ENCODE measurements at places on chromosomes 7 and 10.

DNA sequence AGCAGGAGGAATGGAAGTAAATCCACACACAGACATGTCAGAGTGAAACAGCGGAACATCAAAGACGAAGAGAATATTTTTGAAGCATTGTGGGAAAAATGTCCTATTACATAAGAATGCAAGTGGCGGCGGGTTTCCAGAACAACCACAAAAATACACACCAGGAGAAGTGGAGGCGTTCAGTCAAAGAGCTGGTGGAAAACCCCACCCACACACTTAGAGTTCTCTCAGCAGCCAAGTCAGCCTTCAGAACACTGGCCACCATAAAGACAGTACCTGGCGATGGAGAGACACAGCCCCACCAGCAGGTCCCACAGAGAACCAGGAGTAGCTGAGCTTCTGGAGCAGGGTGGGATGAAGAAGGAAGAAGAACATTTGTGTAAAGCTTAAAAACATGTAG lies 23.7 kb downstream of the NKX6-2 start:
- DNase-seq: no peak

DNA sequence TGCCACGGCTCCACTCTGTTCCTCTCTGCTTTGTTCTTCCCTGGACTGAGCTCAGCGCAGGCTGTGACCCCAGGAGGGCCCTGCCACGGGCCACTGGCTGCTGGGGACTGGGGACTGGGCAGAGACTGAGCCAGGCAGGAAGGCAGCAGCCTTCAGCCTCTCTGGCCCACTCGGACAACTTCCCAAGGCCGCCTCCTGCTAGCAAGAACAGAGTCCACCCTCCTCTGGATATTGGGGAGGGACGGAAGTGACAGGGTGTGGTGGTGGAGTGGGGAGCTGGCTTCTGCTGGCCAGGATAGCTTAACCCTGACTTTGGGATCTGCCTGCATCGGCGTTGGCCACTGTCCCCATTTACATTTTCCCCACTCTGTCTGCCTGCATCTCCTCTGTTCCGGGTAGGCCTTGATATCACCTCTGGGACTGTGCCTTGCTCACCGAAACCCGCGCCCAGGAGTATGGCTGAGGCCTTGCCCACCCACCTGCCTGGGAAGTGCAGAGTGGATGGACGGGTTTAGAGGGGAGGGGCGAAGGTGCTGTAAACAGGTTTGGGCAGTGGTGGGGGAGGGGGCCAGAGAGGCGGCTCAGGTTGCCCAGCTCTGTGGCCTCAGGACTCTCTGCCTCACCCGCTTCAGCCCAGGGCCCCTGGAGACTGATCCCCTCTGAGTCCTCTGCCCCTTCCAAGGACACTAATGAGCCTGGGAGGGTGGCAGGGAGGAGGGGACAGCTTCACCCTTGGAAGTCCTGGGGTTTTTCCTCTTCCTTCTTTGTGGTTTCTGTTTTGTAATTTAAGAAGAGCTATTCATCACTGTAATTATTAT lies 1.2 kb downstream of the CLDN4 start:
- no peak for DNase-seq

DNA sequence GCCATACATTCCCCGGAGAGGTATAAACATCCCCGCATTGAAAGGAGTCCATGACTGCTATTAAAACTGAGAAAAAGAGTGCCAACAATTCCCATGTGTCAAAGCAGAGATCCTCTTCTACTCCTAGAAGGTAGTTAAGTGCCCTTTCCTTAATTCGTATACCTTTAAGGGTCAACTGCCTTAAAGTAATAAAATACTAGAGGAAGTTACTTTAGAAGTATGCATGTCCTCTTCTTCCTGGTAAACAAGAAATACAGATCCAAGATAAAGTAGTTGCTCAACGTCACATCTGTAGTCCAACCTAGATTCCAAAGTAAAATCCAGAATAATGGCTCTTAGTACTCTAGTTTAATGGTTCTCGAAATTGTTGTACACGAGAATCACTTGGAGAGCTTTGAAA lies 1.5 kb upstream of the TSPAN12 start:
- no peak for DNase-seq

GRCh38 chr7:63071920-63072319 lies 926.7 kb upstream of the ZNF722 start:
- no peak for DNase-seq

Measured in stimulated activated CD4-positive, alpha-beta T cell treated with anti-CD3 and anti-CD28 coated beads, Interleukin-2, amount 100 ng/mL, for 24 hours (primary cell).